ENCODE measurements at places on chromosomes 3 and 15.
A peak's percentile ranks its signal among the peaks of the same experiment; 100 is the strongest.

- DNase-seq, result no peak
These were observed at the start of gene DCLK3 for GRCh38 chr3:36763850-36764703. DCLK3 (minus strand) TSS chr3:36764553; CDS start chr3:36764263, 290 bp downstream.

GRCh38 chr3:177307391-177307790, 110.1 kb upstream of the TBL1XR1 start:
- DNase-seq, result no peak

DNA sequence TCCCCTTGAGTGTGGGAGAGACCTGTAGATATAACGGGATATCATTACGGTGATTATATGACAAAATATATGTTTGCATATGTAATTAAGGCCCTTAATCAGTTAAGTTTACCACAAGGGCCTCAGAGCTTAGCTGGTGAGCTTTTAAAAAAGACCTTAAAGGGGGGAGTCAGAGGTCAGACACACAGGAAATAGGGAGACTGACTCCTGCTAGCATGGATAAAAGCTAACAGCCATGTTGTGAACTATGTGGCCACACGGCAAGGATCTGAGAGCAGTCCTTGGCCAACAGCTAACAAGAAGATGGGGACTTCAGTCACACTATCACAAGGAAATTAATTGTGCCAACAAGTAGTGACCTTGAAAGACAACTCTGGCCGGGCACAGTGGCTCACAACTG, 3.1 kb downstream of the STAG1 start:
- DNase-seq, result no peak

DNA sequence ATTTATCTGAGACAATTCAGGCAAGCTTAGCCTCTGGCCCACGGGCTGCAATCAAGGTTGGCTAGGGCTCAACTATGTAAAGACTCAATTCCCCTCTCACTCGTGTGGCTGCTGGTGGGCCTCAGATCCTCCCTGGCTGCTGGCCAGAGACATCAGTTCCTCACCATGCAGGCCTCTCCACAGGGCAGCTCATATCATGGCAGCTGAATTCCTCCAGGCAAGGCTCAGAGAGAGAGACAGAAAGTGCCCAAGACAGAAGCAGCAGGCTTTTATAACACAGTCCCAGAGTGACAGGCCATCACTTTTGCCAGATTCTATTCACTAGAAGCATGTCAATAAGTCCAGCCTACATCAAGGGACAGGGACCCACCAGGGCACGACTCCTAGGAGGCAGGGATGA, 63.2 kb downstream of the XXYLT1 start:
- no peak for DNase-seq

DNA sequence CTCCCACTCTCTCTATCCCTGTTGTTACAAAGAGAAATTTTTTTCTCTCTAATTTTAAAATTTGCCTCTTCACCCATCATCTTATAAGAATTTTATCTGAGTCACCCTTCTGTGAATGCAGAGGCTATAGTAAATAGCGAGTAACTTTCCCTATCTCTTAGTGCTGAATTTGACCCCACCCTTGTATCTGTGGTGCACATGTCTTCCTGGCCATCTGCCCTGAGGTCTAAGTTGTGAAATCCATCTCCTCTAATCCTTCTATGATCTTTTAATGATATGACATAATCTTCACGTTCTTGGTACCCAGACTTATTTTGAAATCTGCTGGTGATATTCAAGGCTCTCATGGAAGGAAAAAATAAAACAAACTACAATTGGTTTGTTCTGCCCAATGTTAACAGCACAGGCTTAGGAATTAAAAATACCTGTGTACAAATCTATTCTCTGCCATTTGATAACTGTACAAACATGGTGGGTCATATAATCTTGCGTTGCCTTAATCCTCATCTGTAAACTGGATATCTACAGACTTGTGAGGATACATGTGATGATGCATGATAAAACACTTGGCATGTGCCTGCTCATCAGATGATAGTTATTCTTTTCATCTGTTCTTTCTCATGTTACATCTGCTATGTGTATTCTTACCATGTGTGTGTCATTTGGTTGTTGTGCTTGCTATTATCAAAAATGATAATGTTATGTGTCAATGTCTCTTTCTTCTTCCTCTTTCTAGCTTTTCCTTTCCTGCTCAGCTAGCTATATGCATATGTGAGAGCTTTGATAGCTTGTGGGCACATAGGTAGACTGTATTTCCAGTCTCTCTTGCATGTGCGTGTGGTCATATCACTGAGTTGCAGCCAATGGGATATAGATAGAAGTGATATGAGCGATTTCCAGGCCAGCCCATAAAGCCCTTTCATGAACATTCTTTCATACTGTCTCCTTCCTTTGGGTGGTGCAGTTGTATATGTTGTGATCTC, 13.7 kb upstream of the CCR3 start:
- peak; percentile 25 for DNase-seq

GRCh38 chr3:72679540-72680198, 168.6 kb downstream of the SHQ1 start:
- DNase-seq, result no peak

- no peak for DNase-seq
These were observed 14.5 kb downstream of the EPHB1 start for GRCh38 chr3:134809427-134810051.

- DNase-seq, result no peak
These were observed 91.1 kb downstream of the ASB7 start for GRCh38 chr15:100693451-100693850.

GRCh38 chr3:143840636-143841035, 7.6 kb downstream of the SLC9A9 start:
- no peak for DNase-seq

GRCh38 chr3:188853856-188854771, 317.7 kb upstream of the TPRG1 start:
- no peak for DNase-seq

GRCh38 chr3:196868297-196868661, 559 bp downstream of the SENP5 start:
- no peak for DNase-seq

GRCh38 chr3:115146418-115147328, at the start of gene ZBTB20:
ZBTB20 (minus strand) TSS chr3:115147288.
- no peak for DNase-seq

DNA sequence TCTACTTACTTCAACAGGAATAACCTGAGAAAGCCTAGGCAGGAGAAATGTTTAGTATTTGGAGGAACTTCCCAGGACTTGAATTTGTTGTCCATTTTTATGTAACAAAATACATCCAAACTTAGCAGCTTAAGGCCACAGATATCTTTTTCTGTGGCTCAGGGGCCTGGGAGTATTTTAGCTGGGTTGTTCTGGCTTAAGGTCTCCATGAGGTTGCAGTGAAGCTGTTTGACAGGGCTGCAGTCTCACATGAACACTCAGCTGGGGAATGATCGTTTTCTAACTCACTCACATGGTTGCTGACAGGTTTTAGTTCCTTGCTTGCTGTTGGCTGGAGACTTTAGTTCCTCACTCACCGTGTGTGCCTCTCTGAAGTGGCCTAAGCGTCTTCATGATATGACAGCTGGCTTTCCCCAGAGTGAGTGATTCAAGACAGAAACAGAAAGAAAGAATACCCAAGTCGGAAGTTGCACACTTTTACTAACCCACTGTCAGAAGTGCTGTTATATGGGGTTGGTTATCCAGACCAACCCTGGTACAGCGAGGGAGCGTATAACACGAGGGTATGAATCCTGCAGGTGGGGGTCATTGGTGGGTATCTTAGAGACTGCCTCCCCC, 229.7 kb upstream of the TBL1XR1 start:
- DNase-seq, result no peak

DNA sequence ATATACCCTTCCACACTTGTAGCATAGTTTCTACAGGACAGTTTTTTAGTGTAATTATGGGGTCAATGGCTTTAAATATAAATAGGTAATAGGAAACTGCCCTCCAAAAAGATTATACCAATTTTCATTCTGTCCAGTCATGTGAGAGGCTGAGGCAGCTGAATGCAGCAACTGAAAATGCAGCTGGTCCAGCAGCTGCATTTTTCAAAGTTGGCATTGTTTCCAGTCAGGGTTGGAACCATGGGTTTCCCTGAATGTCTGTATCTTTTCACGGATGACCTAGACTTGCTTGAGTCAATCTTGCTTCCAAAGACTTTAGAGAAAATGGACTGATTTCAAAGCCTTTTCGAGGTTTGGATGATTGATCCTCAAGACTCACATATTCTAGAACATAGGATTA, 9.9 kb upstream of the KNL1 start:
- DNase-seq, result no peak

- DNase-seq, result no peak
These were observed 327.1 kb upstream of the GOLIM4 start for GRCh38 chr3:168422843-168423242.

GRCh38 chr3:157441102-157441624, 4.5 kb downstream of the PTX3 start:
- no peak for DNase-seq

- no peak for DNase-seq
These were observed 82.0 kb downstream of the HHLA2 start for GRCh38 chr3:108378153-108378951.

DNA sequence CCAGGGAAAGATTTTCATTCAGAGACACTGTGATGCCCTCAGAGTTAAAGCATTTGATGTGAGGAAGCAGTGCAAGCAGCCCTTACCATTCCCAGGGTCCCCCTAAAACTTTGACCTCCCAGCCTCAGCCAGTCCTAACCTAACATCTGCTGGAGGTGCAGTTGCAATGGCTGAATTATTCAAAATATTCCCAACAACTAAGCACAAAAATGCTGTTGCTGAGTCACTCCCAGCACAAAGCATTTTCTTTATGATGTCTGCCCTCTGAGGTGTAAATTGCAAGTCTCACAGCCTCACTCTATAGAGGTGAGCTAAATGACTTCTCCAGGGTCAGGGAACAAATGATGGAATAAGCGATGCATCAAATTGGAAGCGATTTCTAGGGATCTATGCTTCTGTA, 6.4 kb upstream of the REC114 start:
- DNase-seq, result no peak

DNA sequence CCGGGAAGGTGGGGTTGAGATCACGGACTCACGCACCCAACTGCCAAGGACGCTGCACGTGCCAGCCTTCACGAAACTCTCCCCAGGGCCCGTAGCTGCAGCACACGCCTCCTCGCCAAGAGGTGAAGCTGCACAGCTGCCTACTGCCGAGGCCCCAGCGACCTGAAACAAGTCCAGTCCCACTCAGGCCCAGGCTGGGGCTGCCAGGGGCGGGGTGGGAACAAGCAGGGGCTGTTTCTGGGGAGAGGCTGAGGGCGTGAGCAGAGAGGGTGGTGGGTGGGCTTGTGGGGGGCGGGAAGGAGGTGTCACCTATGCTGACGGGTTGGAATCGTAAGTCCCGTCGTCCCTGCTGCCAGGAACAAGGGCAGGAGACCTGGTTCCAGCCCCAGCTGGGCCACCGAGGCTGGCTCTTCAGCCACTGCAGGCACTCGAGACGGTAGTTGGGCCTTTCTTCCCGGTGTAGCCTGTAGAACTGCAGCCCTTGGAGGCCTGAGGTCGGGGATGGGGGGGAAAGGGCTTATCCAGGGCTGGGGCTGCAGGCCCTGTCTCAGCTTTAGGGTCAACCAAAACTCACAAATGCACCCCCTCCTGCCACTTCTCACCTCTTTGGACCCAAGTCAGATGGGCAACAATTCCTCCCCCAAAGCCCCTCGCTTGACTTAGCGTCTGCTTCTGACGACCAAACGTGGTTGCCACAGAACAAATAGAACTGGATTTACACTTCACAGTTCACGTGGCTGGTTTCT, 44.4 kb downstream of the MUC20 start:
- no peak for DNase-seq

DNA sequence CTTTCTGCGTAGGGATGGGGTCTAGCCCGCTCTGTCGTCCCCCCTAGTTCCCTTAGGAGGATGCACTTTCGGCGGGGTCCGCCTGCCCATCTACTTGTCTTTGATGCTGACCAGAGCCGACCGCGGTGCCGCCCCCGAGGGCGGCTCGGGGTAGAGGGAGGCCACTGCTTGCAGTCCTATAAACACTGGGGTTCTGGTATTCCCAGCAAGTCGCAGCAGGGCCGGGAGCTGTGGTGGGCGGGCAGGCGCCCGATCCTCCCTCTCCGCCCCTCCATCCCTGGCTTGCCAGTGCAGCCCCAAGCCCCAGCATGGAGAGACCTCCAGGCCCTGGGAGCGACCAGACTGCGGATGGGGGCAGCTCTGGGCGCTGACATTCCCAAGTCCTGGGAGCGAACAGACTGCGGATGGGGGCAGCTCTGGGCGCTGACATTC, 830 bp downstream of the SEMA4B start:
- DNase-seq, result no peak

DNA sequence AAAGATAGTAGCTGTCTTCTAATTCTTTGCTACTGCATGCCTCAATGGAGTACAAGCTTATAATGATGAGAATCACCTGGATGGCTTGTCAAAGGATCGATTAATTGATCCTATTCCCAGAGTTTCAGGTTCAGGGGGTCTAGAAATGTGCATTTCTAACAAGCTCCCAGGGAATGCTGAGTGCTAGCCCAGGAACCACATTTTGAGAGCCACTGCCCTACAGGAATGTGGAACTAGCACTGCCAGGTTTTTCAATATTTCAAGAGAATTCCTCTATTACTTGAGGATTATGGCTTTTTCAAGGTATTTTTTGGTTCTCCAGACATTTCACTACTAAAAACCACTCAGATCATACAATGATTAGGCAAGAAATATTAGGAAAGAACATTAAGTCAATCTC, 52.7 kb downstream of the RARB start:
- no peak for DNase-seq

DNA sequence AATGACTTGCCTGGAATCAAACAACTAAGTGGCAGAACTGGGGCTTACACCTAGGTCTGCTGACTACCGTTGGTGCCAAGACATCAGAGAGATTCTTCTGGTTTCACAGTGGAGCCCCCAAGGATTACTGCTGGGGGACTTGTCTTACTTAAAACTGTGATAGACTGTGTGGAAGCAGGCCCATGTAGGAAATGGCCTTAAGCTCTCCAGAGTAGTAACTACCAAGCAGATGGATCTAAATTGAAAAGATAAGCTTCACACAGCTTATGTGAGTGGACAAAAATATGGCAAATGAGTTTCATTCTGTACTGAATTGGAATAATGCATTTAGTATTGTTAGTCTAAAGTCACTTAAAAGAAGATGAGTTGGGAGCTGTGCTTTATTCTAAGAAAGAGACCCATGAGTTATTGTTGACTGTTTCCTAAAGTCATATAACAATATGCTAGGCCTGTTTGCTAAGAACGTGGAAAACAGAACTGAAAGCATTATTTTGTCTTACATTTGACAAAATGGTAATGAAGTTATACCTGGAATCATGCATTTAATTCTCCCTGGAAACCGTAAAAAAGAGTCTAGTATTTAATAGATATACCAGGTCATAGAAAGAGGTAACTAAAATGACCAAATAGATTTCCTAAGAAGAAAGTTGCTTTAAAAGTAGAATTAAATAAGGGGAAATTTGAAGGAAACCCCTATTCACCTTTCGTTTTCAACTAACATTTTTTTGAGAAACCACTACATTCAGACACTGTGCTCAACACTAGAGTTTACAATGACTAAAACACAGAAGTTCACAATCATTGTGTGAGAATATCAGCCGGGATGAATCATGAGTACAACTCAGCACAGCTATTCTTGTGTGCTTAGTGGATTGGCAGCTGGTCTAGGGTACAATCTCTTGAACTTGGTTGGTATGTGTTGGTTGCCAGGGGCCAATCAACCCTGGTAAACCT, 13.0 kb upstream of the MAPK6 start:
- no peak for DNase-seq

- DNase-seq, result no peak
These were observed 18.7 kb downstream of the USF3 start for GRCh38 chr3:113677737-113678136.

- no peak for DNase-seq
These were observed 138.0 kb downstream of the DUT start for GRCh38 chr15:48469271-48469670.

Data from AG09309 (cell line).